Right cardiac atrium (tissue), 5 donors: ENCODE measurements at places on chromosomes 6 and 20.
A peak's percentile ranks its signal among the peaks of the same experiment; 100 is the strongest.

DNA sequence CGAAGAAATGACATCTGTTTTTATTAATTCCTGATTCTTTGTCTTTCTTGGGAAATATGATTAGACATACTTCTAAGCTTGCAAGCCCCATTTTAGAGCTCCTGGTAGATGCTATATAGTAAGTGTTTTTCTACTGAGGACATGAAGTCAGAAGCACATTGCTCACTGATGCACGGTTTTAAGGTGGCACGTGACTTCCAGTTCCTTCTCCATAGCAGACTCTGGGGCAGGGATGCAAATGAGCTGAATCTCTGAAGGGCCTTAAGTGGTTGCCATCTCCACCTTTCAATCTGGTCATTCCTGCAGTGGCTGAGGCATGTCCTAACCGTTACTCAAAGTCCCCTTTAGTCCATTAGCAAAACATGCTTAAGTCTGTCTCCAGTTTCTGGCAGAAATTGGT, 421.2 kb upstream of the HTR1E start:
- DNase-seq, result no peak

DNA sequence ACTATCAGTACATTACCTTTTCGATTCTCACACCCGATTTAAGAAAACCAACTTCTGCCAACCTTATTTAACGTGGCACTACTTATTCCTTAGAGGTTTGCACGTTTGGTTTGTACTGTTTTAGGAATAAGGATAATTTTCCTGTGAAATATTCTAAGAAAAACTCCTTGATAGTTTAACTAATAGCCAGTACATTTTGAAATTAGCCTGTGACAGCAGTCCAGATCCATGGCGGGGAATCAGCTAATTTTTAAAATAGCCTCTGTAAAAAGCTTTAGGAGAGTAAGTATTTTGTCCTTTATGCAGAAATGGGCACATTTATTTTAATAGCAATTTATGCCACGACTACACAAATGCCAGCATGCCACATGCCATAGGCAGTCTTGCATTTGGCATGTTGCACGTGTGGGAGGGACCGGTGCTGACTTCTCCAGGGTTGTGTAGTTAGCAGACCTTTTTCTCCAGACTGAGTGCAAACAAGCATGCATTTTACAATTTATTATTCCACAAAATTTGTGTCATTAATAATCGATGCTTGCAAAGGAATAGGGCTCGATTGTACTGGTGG, 6.2 kb downstream of the FOXC1 start:
- no peak for DNase-seq

- DNase-seq, result peak; percentile 43
Observed at GRCh38 chr20:43844778-43845614, 69.7 kb upstream of the TOX2 start.

DNA sequence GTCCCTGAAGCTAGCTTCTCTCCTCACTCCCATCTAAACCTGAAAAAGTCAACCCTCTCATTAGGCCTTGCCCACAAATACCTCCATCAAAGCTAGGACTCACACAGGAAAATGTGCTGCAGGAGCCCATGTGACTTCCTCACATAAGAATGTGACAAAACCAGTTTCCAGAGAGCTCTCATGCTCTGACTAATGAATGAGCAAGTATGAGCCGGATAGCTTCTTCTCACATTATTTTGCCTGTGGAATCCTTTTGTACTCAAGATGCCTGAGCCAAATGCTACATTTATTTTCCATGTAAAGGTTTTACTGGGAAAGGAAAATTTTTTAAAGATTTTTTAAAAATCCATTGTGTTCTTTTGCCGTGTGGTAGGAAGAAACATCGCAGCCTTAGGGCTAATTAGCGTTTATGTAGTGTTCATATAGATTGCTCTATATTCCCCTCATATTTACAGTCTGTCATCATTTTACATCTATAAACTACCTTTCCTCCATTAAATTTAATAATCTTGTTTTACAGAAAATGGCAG, 68.6 kb upstream of the CCN6 start:
- no peak for DNase-seq

DNA sequence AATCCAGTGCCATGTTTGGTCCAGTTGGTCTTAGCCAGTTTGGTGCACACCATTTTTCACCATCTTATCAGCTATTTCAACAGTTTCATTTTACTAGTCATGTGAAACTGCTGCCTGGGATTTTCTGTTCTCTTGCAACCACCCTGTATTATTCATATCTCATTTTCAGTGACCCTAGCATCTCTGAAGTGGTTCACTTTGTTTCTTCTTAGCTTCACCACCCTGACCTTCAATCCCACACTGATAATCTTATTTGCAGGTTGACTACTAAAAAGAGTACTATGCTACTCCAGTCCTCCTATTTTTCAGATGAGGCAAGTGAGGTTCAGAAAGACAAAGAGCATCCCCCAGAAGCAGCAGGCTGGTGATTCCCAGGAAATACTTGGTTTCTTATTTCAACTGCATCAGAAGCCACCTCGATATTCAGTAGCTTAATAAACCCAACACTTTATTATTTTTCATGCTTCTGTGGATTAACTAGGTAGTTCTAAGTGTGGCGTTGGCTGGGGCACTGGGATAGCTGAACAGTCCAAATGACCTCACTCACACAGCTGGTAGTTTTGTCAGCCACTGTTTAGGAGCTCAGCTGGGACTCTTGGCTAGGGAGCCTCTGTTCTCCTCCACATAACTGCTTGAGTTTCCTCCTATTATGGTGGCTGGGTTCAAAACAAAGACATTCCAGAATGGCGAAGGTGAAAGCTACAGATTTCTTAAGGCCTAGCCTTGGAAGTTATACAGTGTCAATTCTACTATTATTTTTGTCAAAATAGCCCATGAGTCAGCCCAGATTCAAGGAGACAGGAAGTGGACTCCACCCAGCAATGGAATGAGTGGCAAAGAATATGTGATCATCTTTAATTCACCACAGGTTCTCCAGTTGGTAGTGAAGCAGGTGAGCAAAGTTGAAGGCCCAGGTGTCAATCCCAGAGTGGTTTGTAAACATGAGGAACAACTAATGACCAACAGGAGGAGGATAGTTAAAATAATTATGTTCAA, 40.6 kb downstream of the BPIFB4 start:
- no peak for DNase-seq

- no peak for DNase-seq
Observed at GRCh38 chr6:89768324-89768723, 51.3 kb downstream of the MDN1 start.

- no peak for DNase-seq
Observed at GRCh38 chr6:9841886-9842725, 572.8 kb downstream of the TFAP2A start.
